Thymus (tissue), 14 donors: ENCODE measurements at places on chromosomes 4 and X.

DNA sequence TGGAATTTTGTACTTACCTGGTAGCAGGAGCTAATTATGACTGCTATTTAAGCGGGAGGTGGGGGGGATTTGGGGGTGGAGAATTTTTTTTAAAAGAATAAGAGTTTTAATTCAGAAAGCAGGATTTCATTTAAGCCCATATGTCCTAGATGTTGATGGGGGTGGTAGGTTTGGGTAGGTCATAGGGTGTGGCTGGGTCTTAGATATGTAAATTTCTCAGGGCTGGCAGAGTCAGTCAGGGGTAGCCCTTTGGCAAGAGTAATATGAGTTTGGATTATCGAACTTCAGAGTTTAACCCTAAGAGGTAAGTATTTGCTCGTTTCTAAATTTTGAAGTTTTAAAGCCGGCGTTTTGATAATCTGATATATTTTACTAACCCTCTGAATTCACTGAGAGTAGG lies 35.2 kb upstream of the COX18 start:
- no peak for DNase-seq

GRCh38 chrX:131728295-131729145 lies 184.6 kb downstream of the OR13H1 start:
- peak; percentile 98 for DNase-seq

GRCh38 chr4:16745009-16745635 lies 153.3 kb downstream of the LDB2 start:
- no peak for DNase-seq

DNA sequence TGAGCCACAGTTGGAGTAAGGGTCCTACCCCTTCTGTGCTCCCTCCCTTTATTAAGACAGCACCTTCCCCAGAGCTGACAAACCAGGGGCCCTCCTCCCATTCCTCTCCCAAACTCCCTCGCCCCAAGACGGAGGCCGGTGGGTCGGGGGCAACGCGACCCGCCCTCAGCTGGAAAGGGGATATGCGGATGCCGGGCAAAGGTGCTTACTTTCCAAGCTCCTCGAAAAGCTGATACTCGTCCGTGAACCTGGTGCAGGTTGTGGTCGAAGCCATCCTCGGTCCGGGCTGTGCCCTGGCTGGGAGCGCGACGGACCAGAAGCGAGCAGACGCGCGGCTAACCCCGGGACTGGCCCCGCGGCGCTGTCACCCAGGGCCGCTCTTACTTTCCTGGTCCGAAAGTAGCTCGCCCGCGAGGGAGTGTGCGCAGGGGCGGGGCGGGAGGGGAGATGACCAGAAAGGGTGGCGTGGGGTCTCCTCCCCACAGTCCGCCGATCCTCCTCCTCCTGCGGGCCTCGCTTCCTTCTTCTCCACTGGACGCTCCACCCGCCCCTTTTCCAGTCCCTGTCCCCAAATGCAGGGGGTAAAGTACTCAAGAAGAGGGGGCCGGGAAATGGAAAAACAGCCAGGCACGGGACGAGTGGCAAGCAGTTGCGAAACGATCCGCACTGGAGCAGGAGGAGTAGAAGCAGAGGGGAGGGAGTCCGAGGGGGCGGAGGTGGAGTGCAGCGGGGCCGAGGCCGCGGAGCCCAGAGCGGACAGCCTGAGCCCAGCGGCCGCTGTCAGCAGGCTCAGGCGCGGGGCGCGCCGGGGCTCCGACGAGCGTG lies 531 bp downstream of the CAMK2D start:
- DNase-seq = peak; percentile 44
